ENCODE measurements at places on chromosomes 3 and 15.

- no peak for DNase-seq
Observed at GRCh38 chr15:64001148-64001547, 45.1 kb downstream of the DAPK2 start.

DNA sequence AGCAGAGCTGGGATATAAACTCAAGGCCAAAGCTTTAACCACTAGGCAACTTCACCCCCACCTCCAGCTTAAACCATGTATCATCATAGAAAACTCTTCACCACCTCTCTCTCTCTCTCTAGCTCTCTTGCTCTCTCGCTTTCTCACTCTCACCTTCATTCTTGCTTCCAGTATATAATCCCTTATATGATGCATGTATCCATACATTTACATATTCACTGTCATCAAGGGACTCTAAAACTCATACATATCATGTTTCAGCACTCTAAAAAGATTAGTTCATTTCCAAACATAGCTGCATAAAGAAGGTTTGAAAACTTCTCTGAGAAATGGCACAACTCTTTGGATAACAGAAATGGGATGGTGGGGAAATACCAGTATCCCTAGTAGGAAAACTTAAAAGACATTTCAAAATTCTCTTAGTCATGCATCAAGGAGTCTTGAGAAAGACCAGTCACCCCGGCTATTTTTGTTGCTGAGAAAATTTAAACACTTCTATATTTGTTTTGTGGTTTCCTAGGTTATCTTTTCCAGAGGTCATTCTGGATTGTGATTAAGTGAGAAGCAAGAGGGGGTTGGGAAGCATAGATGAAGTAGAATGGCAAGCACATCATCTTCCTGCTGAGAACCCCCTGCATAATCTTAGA is 447.8 kb upstream of the THBS1 start:
- no peak for DNase-seq

- no peak for DNase-seq
Observed at GRCh38 chr3:71276531-71276930, 307.0 kb downstream of the FOXP1 start.

GRCh38 chr15:80118956-80119355 is 33.8 kb upstream of the FAH start:
- no peak for DNase-seq

GRCh38 chr3:105369500-105370371 is 3.0 kb downstream of the ALCAM start:
- DNase-seq = peak; percentile 31

- DNase-seq = no peak
Observed at GRCh38 chr3:6737630-6738029, 123.3 kb upstream of the GRM7 start.

DNA sequence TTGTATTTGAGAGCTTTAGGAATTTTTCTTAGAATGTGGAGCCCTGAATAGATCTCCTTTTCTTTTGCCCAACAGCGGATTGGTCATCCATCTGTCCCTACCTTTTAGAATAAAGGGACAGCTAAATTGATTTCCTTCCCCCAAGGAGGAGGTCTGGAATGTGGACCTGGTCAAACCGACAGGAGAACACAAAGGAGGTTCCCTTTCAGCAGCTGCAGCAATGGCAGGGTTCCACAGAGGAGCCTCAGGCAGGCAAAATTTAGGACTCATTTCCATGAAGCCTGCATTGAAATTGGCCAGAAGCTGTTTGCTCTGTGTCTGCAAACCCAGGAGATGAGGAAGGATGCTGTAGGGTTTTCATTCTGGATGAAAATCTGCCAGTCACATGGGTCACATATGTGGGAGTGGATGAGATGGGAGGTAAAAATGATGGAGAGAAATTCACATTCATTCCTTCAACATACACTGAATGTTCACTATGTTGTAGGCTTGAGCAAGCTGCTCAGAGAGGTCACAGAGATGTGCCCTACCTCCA is 77.3 kb downstream of the LRTM1 start:
- DNase-seq = no peak

DNA sequence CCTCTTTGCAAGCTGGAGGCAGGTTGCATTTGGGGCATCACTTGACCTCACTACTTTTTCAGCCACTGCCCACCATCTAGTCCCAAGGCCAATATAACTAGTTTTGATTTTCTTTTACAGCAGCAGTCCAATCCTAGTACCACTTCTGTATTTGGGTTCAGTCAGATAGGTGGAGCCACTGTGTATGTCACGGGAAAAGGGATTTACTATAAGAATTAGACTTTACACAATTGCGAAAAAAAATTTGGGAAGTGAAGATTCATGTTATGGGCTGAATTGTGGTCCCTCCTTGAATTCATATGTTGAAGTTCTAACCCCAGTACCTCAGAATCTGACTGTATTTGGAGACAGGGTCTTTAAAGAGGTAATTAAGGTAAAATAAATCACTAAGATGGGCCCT is 37.4 kb upstream of the NMNAT3 start:
- no peak for DNase-seq

GRCh38 chr3:60953351-60953750 is 297.9 kb downstream of the FHIT start:
- DNase-seq = no peak

DNA sequence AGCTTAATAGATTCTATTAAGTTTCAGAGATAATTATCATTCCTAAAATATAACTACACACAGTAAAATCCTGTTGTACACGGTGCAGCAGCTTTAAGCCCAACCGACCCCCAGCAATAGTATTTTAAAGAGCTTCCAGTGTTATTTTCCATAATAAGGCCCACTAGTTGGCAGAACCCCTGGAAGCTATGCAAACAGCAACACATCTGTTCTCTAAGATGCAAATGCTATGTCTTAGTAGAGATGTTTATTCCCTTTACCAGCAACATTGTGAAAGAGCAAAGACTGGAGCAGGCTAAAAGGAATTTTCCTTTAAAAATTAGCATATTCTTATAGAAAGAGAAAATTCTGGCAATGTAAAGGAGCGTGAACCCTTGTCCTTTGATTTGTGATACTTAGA is 819.7 kb upstream of the ALCAM start:
- DNase-seq = no peak

DNA sequence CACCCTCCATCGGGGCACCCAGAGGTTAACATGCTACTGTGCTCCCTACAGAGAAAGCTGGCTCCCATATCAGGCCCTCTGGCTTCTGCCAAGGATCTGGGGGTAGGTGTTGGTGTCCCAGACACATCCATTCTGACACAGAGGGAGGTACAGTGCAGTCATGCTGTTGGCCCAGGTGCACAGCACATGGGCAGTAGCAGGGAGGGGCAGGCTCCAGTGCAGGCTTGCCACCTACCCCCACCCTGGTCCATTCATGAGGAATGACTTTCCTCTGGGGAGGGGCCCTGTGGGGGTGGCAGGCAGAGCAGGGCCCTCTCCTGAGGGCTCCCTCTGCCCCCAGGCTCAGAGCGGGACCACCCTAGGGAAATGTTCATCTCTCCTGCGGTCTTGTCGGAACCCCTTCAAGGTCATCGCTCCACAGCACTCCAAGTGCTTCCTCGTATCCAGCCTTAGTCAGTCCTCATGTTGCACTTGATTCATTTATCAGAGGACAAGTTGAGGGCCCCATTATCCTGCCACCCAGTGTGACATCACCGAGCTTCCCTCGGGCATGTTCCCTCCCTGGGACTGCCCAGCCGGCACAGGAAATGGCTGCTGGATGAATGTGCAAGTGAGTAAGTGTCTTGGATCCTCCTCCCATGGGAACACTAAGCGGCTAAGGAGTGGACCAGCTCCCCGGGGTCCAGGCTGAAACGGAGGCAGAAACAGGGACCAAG is 10.0 kb downstream of the DUSP7 start:
- no peak for DNase-seq

- no peak for DNase-seq
Observed at GRCh38 chr15:101633356-101633755, 18.8 kb downstream of the TM2D3 start.

DNA sequence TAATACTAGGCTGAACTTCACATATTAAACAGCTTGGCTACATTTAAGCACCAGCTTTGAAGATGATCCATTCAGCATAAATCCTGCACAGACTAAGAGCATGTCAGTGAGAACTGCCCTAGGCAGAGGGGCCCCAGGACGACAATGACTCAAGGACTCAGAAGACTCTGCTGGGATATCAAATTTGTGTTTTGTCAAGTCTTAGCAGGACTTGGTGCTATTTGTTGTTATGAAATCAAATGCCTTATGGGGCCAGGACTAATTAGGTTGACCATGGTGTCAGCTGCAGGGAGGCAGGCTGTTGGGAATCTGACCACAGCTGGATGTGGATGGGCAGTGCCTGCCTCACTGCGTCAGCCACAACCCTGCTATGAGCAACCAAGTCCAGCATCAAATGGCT is 91.8 kb downstream of the RYR3 start:
- no peak for DNase-seq

GRCh38 chr15:51588966-51589365 is 33.6 kb downstream of the DMXL2 start:
- no peak for DNase-seq

GRCh38 chr15:60423537-60423936 is 25.8 kb upstream of the ANXA2 start:
- DNase-seq = no peak

- DNase-seq = no peak
Observed at GRCh38 chr3:195070336-195070735, 200.6 kb downstream of the XXYLT1 start.

DNA sequence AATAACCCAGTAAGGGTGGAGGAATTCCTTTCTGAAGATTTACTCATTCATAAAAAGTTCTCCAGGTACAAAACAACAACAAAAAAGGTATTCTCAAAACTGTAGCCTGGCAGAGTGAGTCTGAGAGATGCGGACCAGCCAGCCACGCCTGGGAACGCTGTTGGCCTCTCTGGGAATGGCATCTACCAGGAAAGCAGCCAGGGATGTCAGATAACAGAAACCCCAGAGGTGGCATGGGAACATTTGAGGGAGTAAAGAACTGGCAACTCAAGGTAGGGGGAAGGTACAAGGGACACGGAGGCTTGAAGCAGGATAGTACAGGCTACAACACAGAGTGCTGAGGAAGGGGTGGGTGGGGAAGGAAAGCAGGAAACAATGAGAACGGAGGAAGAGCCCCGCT is 7.1 kb upstream of the AP3S2 start:
- DNase-seq = no peak

DNA sequence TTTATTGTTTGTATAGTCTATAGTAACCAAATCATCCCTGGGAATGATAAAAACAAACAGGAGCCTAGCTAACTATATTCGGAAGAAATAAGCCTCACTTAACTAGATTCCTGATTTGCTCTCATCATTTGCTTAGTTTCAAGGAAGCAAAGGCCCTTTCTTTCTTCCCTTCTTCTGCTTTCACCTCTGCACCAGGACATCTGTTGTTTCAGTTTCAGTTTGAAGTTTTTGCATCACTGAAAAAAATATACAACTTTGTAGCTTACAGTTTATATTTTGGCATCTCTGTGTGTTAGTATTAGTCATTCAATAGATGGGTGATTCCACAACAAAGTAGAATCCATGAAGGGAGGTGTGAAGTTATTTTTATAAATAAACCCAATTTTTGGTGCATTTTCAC is 113.6 kb upstream of the SNTN start:
- DNase-seq = no peak

DNA sequence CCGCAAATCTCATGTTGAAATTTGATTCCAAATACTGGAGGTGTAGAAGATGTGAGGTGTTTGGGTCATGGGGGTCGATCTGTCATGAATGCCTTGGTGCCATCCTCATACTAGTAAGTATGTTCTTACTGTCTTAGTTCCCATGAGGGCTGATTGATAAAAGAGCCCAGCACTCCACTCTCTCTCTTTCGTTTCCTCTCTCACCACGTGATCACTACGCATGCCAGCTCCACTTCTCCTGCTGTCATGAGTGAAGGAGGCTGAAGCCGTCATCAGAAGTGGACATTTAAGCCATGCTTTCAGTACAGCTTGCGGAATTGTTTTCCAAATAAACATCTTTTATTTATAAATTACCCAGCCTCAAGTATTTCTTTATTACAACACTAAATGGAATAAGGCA is 6.1 kb downstream of the OR5H15 start:
- DNase-seq = no peak

Measured in germinal center (tissue), 1 donor.